Activated T-helper 1 cell treated with Interleukin-2 at 50 U/mL for 16 hours (primary cell): ENCODE measurements at places on chromosomes 11 and 22.

DNA sequence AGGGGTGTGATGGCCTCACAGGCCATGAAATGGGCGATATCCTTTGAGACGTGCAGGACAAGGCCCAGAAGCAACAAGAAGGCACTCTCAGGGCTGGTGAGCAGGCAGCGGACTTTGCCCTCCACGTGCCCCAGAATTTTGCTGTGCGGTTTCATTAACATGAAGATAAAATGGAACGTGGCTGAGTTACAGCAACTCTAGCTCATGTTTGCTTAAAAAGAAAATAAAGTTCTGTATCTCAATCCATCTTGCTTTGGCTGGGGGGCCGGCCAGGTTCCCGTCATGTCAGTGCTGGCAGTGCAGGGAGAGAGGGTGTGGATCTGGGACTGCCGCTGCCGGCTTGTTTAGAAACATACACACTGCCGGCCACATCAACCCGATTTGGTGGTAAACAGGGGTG lies 370.1 kb downstream of the OPCML start:
- DNase-seq, result no peak

DNA sequence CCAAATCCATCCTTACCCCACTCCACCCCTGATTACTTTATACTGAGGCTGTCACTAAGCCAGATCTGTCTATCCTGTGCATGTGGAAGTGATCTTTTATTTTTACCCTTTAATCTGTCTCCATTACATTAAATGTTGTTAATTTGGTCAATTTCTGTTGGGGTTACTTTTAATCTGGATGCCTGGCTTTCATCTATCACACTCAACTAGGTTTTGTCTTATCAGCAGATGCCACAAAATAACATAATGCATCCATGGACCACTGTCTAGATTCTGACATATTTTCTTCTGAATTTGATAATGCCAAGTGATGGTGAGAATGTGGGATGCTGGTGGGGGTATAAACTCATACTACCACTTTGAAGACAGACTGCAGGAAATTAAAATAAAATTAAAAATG lies 108.4 kb downstream of the FDX1 start:
- DNase-seq, result no peak

- no peak for DNase-seq
Measured at GRCh38 chr11:61019037-61019831, 47.8 kb downstream of the CD6 start.

GRCh38 chr11:119337581-119338317 lies 2.9 kb downstream of the C1QTNF5 start:
- DNase-seq, result no peak

DNA sequence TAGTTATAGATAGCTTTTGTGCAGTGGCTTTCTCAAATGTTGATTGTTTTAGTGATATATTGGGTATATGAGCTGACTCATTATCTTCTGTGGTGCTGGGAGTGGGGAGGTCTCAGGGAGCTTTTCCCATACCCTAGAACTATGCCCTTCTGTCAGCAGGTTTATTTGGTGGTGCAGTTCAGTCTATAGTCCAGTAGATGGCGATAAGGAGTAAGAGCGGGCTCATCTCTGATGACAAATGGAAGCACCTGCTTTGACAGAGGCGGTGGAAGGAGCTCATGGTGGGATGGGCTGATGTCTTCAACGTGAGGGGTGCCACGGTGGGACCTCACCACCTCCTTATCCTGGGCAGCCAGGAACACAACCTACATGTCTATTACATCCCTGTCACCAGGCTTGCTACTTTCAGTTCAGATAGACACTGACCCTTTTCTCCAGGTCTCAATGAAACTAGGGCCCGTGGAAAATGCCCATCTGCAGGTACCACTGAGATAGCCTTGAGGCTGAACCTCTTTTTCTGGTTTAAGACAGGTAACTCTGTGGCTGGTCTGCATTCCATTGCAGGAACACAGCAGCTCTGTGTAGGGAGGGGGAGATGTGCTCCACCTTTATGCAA lies 13.0 kb upstream of the OR6A2 start:
- DNase-seq, result no peak

DNA sequence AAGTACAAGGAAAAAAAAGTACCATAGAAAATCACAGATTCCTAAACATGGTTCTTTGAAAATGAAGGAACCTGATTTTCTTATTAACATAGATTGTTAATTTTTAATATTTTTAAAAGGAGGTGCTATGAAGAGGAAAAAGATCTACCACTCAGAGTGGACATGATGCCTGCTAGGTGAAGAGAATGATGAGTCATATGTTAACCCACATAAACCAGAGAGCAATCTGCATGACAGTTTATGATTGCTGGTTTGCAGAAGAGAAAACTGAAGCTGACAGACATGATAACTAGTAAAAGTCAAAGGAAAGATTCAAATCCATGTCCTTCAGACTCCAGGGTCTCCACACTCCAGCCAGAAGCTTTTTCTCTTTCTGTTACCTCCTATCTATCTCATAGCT lies 1231.7 kb downstream of the LRRC4C start:
- no peak for DNase-seq

- DNase-seq, result no peak
Measured at GRCh38 chr11:124761301-124762104, 587 bp downstream of the ESAM start.

- no peak for DNase-seq
Measured at GRCh38 chr22:50186761-50187523, 1.2 kb downstream of the TRABD start.

DNA sequence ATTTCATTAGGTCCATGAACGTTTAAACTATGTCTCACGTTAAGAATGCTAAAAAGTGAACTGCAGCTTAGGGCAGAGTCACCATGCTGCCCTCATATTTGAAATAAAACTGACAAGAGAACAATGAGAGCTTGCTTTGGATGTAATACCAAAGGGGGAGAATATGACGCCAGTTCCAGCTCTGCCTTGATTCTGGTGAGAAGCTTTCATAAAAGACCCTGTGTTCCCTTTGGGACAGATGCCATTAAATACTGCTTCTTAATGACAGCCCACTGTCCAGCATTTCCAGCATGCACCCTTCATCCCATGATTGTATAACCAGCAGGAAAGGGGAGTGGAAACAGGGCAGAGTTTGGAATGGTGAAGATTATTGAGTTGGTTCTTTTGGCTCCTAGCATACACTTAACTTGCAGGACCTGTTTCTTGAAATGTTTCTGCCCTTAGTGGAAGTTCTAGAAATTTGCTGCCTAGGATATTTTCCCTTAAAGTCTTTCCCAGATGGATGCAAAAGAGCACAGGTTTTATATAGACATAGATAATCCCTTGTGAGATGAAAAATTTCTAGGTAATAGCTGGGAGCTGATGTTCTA lies 139.3 kb upstream of the LDLRAD3 start:
- DNase-seq, result no peak

DNA sequence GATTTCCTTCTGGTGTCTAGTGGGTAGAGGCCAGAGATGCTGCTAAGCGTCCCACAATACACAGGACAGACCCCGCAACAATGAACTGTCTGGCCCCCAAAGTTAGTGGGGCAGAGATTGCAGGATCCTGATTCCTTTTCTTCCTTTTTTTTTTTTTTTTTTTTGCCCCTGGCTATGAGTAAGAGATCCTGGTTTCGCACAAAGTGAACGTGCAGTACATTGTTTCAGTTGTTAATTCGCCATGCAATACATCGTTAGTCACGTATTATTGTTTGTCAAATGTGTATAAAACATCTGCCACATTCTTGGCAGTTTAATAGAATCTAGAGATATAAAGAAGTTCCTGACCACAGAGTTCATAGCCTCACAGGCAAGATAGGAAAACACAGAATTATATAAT lies 20.2 kb downstream of the ST3GAL4 start:
- no peak for DNase-seq

DNA sequence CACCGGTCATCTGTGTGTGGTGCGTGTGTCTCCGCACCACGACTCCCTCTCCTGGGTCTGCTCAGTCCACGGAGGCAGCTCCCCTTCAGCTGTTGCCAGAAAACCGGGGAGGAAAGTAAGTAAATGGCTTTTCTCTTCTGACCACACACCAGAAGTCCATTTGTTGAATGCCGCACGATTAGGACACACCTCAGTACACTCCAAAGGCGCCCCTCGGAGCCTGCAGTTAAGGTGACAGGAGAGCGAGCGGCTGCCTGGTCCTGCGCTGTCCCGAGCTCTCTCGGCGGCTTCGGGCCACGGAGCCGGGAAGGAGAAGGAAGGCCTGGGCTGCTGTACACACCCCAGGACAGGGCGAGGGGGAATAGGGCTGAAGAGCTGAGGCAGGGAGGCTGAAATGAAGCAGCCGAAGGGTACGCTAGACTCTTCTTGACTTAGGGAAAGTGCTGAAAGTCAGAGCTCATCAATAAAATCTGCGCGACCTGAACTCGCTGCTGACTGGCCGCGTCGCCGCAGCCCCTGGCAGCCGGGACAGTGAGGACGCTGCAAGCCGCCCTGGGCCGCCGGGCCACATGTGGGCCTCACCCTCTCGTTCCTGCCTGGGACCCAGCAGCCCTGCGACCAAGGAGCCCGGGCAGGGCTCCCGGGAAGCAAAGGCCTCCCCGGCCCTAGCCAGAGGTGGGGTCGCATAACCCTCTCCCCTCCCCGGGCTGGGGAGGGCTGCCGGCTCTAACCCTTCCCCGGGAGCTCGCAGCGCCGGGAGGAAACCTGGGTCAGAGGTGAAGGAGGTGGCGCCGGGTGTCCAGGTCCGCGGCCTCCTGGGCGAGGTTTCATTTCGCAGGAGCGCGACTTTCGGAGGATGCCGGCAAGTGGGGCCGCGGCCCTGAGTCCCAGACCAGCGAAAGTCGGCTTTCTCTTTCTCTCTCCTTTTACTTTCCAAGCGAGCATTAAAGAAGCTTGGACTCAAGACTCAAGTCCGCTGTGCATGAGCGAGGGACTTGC lies 1.6 kb upstream of the PAX6 start:
- no peak for DNase-seq

GRCh38 chr11:129040934-129041333 lies 98.3 kb upstream of the TP53AIP1 start:
- DNase-seq, result no peak

DNA sequence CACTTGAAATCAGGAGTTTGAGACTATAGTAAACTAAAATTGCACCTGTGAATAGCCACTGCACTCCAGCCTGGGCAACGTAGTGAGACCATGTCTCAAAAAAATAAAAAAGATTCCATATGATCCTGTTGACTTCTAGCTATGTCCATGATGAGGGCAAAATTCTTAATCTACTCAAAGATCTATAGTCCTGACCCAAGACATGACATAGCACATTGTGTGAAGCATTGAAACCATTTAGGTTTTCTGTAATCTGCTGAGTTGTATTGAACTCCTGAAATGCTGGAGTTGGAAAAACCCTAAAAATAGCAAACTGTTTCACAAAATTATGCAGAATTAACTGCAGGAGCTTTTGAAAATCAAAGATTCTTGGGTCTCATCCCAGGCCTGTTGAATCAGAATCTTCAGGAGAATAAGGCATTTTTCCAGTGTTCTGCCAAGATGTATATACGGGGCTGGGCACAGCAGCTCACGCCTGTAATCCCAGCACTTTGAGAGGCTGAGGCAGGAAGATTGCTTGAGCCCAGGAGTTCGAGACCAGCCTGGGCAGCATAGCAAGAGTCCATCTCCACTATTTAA lies 29.8 kb upstream of the LDHA start:
- DNase-seq, result no peak

DNA sequence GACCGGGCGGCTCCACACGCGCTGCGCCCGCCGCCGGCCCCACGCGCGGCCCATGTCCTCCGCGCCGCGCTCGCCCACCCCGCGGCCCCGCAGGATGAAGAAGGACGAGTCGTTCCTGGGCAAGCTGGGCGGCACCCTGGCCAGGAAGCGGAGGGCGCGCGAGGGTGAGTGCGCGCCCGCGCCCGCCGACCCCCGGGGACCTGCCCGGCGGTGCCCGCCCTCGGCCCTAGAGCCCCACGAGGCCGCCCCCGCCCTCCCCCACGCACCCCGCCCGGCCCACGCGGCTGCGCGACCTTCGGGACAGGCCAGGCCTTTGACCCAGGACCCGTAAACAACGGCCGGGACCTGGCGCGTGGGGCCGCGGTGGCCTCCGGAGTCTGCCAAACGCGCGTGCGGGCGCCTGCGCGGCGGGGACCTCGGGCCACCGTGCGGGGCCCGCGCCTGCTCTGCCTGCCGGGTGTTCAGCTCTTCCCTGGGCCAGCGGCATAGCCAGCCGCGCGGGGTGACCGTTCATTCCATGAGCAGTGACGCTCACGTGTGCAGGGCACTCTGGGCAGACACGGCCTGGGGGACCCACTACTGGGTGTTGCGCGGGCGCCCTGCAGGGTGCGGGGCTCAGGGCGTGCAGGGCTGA lies at the start of gene PARVB:
Gene PARVB, plus strand, starts transcription at position 15 of the 634 bp plus-strand sequence. Its CDS starts 38 bp downstream, at position 53.
- DNase-seq, result no peak

DNA sequence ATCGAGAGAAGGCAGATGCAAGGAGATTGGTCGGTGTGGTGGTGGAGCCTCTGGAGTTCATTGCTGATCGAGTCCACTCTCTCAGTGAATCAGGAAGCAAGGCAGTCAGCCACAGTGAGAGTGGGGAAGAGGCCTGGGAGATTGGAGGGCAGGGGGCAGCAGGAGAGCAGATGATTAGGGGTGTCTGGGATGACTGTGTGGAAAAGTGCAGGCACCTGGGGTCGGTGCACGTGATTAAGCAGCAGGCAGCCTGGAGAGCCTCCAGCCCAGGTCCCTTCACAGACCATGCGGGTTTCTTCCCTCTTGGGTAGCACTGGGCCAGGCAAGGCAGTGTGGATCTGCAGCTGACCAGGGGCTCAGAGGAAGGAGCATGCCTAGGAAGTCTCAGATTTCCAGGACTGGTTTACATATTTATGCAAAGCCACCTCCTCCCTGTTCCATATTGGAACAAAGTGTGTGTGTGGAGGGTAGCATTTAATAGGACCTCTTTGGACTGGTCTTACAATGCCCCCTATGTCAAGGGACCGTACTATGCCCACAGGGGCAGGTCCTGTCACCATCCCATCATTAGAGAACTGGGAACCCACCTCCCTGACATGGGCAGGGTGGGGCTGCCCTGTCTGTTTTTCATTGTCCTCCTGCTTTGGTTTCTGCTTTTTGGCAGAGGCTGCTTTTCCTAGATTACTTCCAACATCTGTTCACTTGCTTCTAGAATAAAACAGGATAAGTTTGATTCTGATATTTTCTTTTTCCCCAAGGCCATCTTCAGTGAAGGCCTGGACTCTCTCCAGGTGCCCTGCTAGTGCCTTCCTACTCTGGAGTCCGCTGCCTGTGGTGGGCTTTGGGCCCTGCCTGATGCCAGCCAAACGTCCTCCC lies 14.0 kb upstream of the GDPD5 start:
- no peak for DNase-seq

DNA sequence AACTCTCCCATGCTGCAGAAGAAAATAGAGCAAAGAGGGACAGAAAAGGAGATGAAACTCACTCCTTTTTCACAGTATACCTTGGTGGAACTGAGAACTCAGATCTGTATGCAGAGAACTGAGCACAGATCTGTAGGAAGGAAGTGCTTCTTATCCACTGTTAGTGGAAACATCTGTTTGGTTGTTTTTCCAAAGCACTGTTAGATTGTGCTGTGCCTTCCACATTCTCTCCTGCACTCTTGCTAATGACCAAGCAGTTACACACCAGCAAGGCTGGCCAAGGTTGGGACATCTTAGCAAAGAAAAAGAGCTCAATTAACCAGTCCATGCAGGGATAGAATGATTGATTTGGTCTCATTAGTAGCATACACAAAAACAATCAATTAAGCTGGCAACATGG lies 20.1 kb upstream of the SIK2 start:
- no peak for DNase-seq
